ENCODE measurements at places on chromosomes 11 and 22. TPM values are rescaled to one million over a fixed set of nuclear protein-coding genes. Genes with fewer than 3 reads are reported as not detected.
A peak's percentile ranks its signal among the peaks of the same experiment; 100 is the strongest.

The DRD4 gene
- not detected for total RNA-seq

The CFAP68 gene
- total RNA-seq, result 3.5 TPM

The LMO2 gene
- total RNA-seq, result 30.9 TPM

The APOL6 gene
- 8.7 TPM for total RNA-seq

GRCh38 chr11:6481924-6482275 lies 599 bp downstream of the TIMM10B start:
- DNase-seq, result no peak

DNA sequence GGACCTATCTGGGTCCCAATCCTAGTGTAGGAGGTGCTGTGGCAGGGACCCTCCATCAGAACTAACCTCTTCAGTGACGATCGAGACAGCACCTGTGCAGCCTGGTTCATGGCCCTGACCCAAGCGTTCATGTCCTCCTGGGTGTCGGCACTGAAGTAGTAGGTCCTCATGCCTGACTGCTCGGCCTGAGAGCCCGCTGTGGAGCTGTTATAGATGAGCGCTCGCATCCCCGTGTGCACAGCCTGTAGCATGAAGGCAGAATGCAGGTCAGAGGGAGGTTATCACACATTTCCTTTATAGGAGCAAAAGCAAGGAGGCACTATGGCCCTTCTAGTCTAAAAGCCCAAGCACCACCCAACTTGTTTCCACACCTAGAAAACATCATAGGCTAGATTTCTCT lies 103.0 kb downstream of the C11orf58 start:
- DNase-seq, result no peak

DNA sequence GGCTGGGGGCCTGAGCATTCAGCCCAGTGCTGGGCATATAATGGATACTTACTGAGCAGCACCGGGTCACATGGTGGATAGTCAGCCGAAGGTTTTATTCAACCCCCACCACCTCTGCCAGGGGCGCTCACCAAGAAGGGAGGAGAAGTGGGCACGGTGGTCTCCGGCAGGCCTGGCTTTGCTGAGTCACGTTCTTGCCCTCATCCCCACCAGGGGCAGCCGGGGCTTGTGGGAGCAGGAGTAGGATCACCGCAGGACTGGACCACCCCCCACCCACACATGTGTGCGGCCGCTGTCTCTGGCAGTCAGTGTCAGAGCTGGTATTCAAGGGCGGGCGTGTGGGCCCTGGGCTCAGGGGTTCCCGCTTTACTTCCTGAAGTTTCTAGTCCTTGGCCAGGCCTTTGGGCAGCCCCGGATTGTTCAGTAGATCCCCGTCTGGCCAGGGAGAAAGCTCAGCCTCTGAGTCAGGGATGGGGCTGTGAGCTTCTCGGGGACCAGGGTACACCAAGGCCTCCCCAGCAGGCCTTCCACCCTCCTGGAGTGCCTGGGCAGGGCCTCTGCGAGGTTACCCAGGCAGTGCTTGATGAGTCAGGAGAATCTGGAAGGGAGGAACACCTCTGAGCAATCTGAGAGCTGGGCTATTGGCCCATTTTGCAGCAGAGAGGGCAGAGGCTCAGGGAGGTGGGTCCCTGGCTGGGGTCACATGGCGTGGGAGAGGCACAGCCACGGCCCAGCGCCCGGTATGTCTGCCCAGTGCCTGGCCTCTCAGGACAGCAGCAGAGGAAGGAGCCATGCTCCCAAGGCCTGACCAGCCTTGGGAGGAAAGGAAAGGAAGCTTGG lies 60.6 kb downstream of the RTL6 start:
- no peak for DNase-seq

- DNase-seq, result no peak
These were observed 96.0 kb upstream of the ARHGAP20 start for GRCh38 chr11:110808248-110808647.

DNA sequence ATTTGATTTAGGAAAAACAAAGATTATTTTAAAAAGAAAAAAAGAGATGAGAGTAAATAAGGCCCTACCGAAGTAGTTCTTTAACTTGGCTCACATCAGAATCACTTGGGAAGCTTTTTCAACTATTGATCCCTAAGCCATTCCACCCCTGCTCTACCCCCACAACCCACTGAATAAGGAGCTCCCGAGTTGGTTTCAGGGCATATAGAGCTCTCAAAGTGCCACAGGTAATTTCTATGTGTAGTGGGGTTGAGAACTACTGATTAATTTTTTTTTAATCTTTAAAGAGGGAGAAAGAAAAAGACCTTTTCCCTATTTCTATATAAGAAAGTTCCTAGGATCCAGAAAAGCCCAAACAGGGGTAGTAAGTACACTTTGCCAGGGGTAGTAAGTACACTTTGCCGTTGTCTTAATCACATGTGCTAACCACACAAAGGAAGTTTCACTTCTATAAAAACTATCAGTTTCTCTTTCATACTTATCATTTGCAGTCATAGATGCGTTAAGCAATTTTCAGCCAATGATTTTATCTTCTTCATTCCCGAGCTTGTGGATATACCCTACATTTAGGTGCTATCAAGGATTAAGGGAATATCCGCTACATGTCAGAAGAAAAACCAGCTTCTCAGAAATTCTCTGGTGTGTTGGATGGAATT lies 108.4 kb upstream of the ZC3H12C start:
- DNase-seq, result no peak

- no peak for DNase-seq
These were observed 229.0 kb downstream of the BLID start for GRCh38 chr11:121886996-121887395.

DNA sequence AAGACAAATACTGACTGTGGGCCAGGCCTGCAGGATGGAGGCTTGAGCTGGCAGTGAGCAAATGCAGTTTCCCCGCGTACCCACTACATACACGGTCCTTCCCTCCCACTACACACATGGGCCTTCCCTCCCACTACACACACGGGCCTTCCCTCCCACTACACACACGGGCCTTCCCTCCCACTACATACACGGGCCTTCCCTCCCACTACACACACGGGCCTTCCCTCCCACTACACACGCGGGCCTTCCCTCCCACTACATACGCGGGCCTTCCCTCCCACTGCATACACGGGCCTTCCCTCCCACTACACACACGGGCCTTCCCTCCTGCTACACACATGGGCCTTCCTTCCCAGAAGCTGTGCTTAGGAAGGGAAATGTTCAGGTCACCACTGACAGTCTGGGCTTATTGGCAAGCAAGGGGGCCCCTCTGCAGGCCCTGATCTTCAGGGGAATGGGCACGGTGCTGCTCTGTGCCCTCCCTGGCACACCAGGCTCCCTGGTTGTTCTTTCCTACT lies 10.8 kb downstream of the DNAL4 start:
- no peak for DNase-seq

DNA sequence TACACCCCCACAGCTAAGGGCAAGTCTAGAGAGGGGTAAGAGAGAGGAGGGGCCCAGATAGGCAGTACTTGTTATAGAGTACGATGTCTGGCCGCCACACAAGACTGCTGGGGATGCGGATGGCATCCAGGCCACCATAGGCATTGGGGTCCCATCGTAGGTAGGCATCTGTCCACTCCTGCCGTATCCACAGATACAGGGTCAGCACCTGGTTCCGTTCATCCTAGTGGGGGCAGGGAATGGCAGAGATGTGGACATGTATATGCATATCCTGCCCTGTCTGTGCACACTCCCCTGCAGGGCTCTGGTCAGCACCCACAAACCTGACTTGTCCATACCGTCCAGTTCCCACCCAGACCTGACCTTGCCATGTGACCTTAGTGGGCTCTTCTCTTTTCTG lies 2.1 kb downstream of the CHRNA10 start:
- no peak for DNase-seq

DNA sequence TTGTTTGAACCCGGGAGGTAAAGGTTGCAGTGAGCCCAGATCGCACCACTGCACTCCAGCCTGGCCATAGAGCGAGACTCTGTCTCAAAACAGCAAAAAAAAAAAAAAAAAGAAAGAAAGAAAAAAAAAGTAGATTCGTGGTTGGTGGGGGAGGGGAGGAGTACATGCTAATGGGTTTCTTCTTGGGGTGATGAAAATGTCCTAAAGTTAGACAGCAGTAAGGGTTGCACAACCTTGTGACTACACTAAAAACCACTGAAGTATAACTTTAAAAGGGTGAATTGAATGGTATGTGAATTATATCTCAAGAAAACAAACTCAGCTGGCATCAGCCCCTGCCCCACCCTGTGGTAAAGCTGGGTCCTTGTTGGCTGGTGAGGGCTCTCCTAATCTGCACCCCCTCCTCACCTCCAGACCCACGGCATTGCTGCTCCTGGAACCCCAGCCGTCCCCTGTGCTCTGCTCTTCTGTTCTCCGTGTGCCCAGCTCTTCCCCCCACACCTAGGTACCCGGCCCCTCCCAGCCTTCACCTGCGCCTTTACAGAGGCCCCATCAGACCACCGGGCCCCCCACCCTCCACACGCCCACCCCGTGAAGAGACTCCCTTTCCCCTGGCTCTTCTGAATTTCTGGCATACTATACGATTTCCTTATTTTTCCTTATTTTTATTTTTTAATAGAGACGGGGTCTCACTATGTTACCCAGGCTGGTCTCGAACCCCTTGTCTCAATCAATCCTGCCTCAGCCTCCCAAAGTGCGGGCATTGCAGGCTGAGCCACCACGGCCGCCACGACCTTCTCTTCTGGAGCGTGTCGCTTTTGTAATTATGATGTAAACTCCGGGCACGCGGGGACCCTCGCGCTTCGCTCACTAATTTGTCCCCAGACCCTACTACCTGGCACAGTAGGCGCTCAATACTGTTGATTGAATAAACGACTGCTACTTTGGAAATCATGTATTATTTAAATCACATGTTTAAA lies 924 bp upstream of the FADD start:
- no peak for DNase-seq

DNA sequence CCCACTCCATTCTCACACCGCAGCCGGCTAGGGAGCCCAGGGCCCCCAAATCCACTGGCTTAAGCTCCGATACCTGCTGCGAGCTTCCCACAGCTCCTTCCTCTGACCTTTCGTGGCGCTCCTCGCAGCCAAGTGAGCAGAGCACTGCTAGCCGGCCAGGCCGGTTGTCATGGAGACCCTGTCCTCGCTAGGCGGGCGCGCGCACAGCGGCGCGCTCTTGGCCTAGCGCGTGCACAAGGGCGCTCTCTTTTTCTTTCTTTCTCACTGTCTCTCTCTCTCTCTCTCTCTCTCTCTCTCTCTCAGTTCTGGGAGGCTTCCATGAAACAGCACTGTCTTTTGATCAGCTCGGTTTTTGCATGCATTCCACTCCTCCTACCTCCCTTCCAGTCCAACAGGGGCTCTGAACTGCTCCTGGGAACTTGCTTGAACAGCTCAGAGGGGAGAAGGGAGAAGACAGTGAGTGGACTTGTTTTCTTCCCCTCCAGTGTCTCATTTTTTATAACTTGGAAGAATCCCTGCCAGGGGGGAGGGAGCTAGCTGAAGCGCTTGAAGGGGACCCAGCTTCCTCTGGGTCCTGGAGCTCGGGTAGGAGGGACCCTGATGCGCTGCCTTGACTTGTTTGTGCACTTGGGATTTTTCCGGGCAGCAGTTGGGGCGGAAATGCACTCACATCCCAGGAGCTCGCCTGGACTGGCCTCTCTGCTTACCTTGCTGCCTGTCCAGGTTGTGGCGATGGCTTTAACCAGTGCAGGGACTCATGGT lies 100.3 kb upstream of the AKIP1 start:
- peak; percentile 11 for DNase-seq

DNA sequence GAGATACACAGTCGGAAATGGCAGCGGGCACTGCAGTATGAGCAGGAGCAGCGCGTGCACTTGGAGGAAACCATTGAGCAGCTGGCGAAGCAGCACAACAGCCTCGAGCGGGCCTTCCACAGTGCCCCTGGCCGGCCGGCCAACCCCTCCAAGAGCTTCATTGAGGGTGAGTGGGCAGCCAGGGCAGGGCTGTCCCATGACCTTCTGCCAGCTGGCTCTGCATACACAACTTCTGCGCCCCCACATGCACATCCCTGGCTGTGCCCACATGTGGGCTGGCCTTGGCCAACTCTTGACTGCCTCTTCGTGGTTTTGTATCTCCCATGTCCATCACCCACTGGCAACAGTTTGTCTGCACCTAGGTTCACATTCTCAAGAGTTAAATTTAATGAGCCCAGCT lies 81.1 kb downstream of the MORC2 start:
- DNase-seq, result no peak

- DNase-seq, result no peak
These were observed 874 bp downstream of the APOL1 start for GRCh38 chr22:36253523-36254490.

DNA sequence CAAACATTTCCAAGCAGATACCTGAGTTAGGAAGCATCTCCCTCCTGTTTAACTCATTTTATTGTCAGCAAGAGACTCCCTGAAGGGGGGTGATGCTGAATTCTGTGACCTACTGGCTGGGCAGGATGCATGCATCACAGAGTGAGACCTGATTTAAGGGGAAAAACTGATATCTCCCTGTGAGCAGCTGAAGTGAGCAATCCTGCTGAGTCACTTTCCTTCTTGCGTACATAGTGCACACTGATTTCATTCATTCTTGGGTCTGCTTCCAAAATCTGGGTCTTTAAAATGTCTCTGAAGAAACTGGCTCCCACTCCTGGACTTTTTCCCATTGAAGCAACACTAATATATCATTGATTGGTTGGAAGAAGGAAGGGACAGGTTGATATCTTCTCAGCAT lies 23.3 kb downstream of the P4HA3 start:
- DNase-seq, result peak; percentile 80

DNA sequence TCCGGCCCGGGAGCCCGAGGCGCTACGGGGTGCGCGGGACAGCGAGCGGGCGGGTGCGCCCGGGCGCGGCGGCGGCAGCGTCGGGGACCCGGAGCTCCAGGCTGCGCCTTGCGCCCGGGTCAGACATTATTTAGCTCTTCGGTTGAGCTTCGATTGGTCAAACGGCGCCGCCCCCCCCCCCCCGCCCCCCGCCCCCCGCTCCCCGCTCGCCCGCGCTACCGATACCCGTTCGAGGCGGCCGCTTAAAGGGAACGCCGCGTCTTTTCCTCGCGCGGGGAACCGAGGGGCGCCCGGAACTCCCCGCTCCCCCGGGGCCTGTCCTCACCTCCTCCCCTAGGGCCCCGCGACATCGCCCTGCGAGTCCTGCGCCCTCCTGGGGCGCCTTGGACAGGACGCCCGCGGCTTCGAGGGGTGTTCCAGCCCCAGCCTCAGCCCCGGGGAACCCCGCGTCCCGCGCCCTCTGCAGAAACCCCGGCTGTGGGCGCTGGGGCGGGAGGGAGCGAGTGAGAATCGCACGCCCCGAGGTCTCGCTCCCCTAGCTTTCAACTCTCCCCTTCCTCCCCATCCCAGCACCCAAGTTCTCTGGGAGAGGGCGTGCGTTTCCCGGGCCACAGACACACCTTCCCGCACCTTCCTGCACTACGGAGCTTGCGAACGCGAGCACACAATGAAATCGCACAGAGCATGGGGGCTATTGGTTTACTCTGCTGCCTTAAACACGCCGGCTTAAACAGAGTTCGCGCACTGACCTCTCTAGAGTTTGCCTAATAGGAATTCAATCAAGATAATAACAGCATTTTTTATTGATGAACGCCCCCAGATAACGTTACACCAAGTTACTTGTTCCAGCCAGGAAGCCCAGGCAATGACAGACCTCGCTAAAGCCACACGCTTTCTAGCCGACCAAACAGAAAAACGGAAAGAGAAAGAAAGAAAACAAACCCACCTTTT lies at the start of gene BDNF:
TSS of gene BDNF (minus strand) at position 105 of the 951 bp plus-strand sequence. CDS start 41,891 bp downstream, outside the sequence.
- no peak for DNase-seq

GRCh38 chr22:44329179-44329796 lies 16.5 kb upstream of the SHISAL1 start:
- DNase-seq, result no peak

GRCh38 chr11:16078936-16079335 lies 277.4 kb downstream of the SOX6 start:
- DNase-seq, result no peak

- no peak for DNase-seq
These were observed 24.6 kb upstream of the WNT7B start for GRCh38 chr22:46001426-46002106.

- no peak for DNase-seq
These were observed 57.2 kb upstream of the SHANK2 start for GRCh38 chr11:71309611-71310010.

GRCh38 chr11:121715405-121715804 lies 262.6 kb upstream of the SORL1-AS1 start:
- no peak for DNase-seq

Data from pulmonary artery endothelial cell (primary cell).